ENCODE measurements at places on chromosomes 1 and 21. TPM values are rescaled to one million over a fixed set of nuclear protein-coding genes. Genes with fewer than 3 reads are reported as not detected.

GRCh38 chr1:93021539-93022134 lies 57.4 kb upstream of the MTF2 start:
- no peak for DNase-seq

- no peak for DNase-seq
Observed at GRCh38 chr1:65850281-65850680, 57.6 kb downstream of the PDE4B start.

GRCh38 chr1:183370399-183371058 lies 47.7 kb downstream of the NMNAT2 start:
- DNase-seq: peak; percentile 98

- DNase-seq: no peak
Observed at GRCh38 chr1:214002060-214002459, 14.3 kb downstream of the PROX1 start.

GRCh38 chr1:156319664-156320063 lies 18.4 kb downstream of the CCT3 start:
- DNase-seq: peak; percentile 9

- DNase-seq: no peak
Observed at GRCh38 chr1:54403405-54403804, 2.8 kb downstream of the SSBP3 start.

DNA sequence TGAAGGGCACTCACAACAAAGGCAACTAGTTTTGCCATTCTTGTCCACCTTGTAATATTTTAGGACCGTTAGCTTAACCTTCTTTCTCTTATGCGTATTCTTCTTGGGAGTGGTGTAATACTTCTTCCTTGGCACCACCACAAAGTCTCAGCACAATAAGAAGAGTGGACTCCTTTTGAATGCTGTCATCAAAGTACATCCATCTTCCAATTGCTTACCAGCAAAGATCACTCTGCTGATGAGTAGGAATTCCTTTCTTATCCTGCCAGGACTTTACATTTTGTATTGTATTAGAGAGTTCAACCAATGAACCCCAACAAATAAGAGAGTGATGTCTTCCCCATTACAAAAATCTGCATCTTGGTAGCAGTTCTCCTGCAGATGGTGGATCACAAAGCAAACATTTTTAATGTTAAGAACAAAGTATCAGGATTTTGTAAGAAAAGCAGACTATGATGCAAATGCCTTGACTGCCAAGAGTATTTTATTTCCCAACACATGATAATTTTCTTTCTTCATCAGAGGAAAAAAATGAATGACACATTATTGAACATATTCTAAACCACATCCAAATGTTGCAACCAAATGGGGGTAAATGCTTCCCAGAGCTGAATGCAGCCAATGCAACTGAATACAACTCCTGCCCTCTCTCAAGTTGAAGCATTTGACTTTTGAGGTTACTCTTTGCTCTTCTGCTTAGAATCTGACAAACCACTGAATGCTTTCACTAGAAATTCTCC lies 5.1 kb upstream of the ARNT start:
- DNase-seq: no peak

DNA sequence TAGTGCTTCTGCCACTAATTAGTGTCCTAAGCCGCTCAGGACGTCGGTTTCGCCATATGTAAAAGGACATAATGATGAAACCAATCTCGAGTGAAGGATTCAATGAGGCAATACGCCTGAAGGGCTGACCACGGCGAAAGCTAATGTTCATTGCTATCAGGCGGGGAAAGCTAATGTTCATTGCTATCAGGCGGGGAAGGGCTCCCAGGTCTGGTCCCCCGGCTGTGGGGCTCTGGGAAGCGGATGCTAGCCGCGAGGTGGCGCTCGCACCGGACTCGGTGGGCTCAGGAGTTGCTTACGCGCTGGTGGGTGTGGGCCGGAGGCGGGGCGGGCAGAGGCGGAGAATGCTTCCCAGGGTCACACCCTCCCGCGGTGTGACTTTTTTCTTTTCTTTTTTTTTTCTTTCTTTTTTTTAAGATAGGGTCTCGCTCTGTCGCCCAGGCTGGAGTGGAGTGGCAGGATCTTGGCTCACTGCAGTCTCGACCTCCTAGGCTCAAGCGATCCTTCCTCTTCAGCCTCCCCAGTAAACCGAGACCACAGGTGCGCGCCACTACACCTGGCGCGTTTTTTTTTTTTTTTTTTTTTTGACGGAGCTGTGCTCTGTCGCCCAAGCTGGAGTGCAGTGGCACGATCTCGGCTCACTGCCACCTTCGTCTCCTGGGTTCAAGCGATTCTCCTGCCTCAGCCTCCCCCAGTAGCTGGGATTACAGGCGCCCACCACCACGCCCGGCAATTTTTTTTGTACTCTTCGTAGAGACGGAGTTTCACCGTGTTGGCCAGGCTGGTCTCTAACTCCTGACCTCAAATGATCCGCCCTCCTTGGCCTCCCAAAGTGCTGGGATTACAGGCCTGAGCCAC lies 1.1 kb upstream of the PEAR1 start:
- DNase-seq: peak; percentile 92

DNA sequence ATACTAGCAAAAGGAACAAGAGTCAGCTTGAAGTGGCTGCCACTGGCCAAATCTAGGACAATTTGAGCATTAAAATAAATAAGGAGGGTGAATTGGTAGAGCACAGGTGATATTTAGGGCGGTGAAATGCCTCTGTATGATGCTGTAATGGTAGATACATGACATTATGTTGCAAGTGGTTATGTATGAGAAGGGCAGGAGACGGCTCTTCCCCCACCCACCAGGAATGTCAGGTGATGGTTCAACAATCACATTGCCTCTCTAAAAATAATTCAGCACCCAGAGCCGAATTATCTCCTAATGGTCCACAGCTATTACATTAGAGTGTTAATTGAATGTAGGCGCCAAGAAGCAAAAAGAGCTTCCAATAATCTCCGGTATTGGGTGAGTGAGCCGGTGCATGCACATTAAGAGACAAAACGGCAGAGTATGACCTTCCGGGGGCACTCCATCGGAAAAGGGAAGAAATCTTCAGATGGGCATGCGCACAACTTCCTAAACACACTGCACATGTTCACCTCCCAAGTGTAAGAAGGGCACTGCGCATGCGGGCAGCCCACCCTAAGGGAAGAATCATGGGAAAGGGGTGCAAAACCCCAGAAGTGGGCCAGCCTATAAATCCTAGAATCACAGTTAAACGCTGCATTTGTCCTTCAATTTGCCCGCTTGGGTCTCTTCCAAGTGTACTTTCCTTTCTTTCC lies 6.8 kb upstream of the IFNAR1 start:
- DNase-seq: no peak

GRCh38 chr21:35467566-35467965 lies 418.5 kb upstream of the RUNX1 start:
- DNase-seq: no peak

DNA sequence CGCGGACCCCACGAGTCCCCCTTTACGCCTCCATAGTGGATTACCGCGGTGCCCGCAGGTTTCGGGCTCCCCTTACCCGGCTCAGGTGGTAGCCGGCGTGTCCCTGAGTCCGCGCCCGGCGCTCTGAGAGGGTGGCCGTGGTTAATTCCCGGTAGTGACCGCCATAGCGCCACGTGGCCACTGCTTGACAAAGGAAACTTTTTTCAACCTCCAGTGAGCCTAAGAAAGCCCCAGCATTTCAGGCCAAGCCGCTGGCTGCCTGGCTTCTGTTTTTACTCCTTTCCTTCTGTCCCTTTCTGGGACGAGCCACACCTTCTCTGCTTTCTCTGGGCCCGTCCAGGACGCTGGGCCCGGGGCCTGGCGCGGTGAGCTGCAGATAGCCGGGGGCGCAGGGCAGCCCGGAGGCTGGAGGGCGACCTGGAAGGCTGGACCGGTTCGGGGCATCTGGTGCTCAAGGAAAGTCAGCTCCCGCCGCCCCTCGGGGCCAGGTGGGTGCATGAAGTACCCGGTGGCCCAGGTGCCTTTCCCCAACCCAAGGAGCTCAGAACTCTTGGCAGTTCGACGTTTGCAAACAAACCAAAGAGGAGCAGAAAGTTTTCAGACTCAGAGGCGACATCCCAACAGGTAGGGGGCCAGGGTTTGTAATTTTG lies 540 bp upstream of the C1orf198 start:
- peak; percentile 87 for DNase-seq

DNA sequence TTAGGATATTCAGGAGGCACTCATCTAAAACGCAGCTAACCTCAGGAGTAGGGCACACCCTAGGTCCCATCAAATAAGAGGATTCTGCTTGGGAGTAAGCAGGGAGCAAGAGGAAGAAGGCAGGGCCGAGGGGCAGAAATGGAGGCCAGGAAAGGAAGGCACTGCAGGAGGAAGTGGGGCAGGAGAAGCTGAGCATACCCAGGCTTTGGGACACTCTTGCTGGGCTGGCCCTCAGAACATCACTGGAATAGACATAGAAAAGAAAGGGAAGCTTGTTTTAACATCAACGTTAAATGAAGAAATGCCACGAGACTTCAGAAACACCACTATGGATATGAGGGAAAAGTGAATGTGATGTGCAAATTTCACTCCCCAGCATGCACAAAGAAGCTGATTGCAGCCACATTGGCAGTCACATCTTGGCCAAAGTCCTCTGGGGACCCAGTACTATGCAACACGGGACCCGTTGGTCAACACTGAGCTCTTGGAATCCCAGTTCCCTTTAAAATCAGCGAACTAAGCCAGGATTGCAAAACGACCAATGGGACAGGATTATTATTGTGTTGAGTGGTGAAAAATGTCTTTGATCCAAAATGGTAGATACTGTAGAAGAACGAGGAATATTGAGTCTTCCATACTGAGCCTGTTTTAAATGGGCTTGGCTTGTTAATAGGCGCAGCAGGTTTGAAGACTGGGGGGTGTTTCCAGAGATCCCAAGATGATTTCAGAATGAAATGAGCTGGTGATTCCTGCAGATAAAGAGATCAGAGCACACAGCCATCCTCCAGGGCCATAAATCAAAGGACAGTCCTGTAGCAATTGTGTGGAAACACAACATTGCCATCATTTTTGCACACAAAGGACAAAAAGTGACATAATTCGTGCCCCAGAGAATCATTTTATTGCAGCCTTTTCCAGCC lies 152.4 kb downstream of the TOMM20 start:
- no peak for DNase-seq

DNA sequence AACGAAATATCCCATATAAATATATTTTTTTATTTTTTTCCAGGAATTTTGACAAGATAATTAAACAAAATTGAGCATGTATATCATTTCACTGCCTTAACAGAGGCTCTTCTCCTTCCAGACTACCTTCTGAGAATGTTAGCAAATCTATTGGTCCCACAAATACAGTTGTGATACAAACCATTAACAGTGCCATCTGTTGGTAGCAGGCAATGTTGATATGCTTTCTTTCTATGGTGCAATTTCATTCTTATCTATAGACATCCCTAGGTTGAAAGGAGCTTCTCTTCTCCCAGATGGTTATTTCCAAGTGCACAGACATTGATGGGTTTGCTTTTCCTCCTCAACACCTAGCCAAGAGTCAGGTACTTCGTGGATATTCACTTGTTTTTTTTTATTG lies 303.6 kb downstream of the USH2A start:
- DNase-seq: no peak

GRCh38 chr1:154952664-154953063 lies 3.2 kb downstream of the PBXIP1 start:
- no peak for DNase-seq

DNA sequence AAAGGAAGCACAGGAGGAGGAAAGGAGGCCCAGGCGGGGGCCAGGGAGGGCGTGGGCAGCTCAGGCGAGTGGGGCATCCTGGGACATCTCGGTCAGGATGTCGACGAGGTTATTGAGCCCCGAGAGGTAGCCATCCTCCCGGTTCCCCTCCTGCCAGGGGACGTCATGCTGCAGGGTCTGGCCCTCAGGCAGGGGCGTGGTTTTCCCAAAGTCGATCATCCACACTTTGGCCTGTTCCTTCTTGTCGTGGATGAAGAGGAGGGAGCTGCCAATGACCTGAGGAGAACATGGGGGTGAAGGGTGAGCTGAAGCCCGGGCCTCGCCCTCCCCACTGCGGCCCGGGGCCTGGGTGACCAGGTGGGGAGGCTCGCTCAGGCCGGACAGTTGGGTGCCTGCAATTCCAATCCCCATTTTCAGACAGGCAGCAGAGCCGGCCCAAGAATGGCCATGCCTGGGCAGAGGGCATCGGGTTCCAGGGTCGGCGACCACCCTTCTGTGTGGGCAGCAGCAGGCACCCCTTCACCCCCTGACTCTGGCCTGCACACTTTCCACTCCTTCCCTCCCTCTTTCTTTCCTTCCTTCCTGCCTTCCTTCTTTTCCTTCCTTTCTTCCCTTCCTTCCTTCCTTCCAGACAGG lies 86.2 kb downstream of the STUM start:
- DNase-seq: no peak

- DNase-seq: no peak
Observed at GRCh38 chr1:24484199-24484598, 18.4 kb upstream of the RCAN3 start.

DNA sequence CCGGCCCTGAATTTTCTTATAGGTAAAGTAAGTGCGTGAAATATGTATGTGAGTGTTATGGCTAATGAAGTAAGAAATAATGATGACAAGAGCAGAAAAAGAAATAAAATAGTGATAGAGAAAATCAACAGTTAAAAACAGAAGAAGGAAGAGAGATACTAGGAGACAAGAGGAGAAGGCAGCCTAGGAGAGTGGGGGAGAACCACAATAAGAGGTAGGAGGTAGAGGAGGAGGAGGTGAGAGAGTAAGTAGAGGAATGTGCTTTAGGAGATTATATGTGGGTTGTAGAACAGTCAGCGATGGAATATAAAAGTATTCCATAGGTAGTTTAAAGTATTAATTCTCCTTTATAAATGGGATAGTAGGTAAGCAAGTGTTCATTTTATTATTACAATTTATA lies 861.5 kb upstream of the B3GALT2 start:
- DNase-seq: no peak

GRCh38 chr21:34912022-34912945 lies 136.8 kb downstream of the RUNX1 start:
- no peak for DNase-seq

DNA sequence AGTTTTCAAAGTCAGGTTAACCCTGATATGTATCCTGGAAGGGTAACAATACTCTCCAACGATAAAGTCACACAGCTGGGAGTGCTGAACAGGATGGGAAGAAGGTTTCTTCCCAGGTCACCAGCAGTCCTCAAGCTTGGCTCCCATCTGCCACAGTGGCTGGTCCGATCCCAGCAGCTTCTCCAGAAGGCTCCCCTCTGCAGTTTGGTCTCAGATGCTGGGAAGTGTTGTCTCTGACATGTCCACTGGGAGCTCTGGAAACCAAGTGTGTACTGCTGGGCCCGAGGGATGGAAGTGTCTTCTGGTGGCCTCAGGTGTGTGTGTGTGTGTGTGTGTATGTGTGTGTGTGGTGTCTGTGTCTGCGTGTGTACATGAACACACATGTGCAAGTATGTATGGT lies 16.4 kb upstream of the GNL2 start:
- DNase-seq: no peak

FRRS1 gene
- 10.4 TPM for total RNA-seq

SPRR2F gene
- total RNA-seq: not detected

MAP3K21 gene
- total RNA-seq: 8.7 TPM

CHODL gene
- total RNA-seq: 1.9 TPM

KRTAP19-5 gene
- total RNA-seq: not detected

CRNN gene
- not detected for total RNA-seq

KRTCAP2 gene
- total RNA-seq: 117 TPM

CYP4B1 gene
- total RNA-seq: 66.7 TPM

EPB41 gene
- 102 TPM for total RNA-seq
